ENCODE measurements at places on chromosomes 5 and 9. TPM values are rescaled to one million over a fixed set of nuclear protein-coding genes. Genes with fewer than 3 reads are reported as not detected.

Gene TSSK1B
- total RNA-seq = 1.3 TPM

Gene TEX48
- not detected for total RNA-seq

Gene ECM2
- 13.1 TPM for total RNA-seq

Gene AFAP1L1
- total RNA-seq = 14.5 TPM

Gene PCDHGB2
- 1.1 TPM for total RNA-seq

Gene SPINK4
- total RNA-seq = not detected

Gene EGFL7
- 8.2 TPM for total RNA-seq

- no peak for DNase-seq
These were observed 112.2 kb downstream of the ACTBL2 start for GRCh38 chr5:57370376-57370775.

DNA sequence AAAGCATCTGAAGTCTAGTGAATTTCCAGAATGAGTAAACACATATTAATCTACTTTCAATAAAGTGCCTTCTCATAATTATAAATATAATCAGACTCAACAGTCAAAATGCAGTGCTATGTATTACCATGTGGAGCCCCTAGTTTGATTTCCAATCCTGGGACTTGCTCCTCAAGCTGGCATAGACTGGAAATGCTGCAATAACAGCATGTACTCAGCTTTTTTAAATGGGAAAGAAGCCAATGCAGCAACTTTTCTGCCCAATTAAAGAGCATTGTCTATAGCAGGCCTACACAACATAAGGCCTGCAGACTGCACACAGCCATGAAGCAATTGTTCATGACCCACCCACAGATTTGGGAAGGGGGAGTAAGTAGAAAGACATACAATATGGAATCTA is 103.2 kb downstream of the NR2F1-AS1 start:
- no peak for DNase-seq

GRCh38 chr5:14582797-14583137 is 1.2 kb downstream of the OTULINL start:
- DNase-seq = no peak

GRCh38 chr5:21802869-21803490 is 1050.2 kb downstream of the CDH12 start:
- DNase-seq = no peak

GRCh38 chr5:74136276-74136825 is 504.2 kb downstream of the ENC1 start:
- no peak for DNase-seq

- DNase-seq = no peak
These were observed 134.6 kb downstream of the TMC1 start for GRCh38 chr9:72656021-72656420.

- DNase-seq = no peak
These were observed 169.3 kb downstream of the GAPVD1 start for GRCh38 chr9:125431012-125431305.

DNA sequence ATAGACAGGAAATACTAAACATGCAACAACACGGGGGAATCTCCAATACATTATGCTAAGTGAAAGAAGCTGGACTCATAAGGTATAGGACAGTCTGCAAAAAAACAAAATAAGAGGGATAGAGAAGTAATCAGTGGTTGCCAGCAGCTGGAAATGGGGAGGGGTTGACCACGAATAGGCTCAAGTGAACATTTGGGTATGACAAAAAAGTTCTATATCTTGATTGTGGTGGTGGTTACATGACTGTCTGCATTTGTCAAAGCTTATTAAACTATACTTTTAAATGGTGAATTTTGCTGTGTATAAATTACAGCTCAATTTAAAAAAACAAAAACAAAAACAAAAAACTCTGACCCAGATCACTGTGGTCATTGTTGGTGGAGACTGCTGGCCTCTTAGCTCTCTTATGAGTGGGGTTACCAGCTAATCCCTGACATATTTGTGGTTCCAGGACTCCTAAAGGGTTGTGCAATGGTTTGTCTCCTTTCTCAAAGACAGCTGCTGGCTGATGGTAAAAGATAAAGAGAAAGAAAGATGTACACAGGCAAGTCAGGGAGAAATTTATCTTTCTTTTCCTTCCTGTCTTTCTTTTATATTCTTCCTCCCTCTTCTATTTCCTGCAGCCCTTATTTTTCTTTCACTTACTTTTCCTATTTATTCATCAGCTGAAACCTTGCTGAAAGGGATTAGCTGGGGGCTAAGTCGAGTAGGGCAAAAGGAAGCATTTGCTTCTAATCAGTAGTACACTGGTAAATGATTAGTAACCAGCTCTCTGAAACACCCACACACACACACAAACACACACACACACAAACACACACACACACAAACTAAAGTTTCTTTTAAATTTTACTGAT is 42.6 kb upstream of the APC start:
- no peak for DNase-seq

GRCh38 chr9:13447843-13448422 is 168.4 kb upstream of the MPDZ start:
- no peak for DNase-seq

DNA sequence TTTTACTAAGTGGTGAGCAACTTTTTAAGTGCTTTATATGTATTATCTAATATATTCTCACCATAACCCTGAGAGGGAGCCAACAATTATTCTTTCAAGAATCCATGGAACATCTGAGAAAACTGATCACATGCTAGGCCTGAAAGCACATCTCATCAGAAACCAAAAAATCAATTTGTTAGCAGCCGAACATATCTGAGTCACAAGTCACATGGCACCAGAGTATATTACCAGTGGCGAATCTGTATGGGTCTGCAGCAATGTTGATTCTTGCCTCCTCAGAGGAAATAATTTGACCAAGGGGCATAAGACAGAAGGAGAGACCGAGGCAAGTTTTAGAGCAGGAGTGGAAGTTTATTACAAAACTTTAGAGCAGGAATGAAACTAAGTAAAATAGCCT is 25.3 kb upstream of the SIL1 start:
- DNase-seq = no peak

GRCh38 chr9:14158916-14159315 is 155.0 kb downstream of the NFIB start:
- DNase-seq = no peak

GRCh38 chr5:77986261-77986660 is 210.1 kb upstream of the TBCA start:
- no peak for DNase-seq

All from esophagus squamous epithelium (tissue), 5 donors.